ENCODE measurements at places on chromosomes 16 and 17.

DNA sequence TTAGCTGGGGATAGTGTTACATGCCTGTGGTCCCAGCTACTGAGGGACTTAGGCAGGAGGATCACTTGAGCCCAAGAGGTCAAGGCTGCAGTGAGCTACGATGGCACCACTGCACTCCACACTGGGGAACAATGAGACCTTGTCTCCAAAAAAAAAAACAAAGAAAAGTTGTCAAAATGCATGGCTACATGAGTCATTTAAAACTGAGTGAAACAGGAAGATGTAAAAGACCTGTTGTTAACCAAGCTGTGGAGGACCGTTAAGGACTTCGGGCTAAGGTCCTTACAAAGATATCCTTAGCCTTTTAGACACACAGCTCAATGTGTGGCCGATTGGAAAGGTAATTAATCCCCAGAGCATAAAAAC is 25.1 kb downstream of the ZP2 start:
- DNase-seq: no peak

DNA sequence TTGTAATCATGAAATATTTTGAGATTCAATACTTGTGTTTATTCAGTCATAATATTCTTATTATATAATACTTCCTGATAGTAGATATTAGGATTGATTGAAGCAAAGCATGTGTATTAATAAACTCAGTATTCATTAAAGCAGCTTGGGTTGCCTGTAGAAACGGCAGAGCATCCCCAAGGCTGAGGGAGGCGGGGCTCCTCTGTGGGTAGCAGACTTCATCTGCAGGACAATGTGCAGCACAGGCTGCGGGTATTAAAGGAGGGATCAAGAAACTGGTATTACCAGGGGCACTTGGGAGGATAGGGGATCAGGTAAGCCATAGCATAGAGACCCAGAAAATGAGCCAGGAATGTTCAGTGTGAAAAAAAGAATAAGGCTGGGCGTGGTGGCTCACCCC is 213.6 kb downstream of the PRKCA start:
- DNase-seq: no peak

DNA sequence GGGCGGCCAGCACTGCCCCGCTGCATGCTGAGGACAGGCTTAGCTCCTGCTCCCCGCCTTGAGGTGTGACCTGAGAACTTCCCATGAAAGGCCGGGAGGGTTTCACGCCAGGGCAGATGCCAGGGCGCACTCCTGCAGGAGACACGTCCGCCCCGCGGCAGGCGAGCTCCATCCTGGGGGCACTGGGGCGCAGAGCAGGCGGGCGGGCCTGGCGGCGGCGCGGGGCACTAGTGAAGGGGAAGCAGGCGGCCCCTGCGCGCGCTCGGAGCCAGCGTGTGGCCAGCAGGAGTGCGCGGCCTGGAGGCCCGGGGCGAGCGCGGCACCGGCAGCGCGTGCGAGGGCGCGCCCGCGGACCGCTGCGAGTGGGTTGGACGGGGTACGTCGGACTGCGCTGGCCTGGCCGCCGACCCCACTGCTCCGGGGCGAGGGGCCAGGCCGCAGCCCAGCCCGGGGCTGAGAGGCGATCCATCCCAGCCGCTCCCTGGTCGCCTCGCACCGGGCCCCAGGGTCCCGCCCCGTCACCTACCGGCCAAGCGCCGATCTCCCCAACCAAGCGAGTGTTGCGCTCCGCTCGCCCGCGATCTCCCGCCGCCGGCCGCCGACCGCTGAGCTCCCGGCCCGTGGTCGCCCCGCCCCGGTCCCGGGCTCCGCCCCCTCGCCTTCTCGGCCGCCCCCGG is at the start of gene MAP3K14:
TSS of gene MAP3K14 (minus strand) at position 587 of the 677 bp plus-strand sequence. CDS start 26,275 bp downstream, outside the sequence.
- DNase-seq: no peak

DNA sequence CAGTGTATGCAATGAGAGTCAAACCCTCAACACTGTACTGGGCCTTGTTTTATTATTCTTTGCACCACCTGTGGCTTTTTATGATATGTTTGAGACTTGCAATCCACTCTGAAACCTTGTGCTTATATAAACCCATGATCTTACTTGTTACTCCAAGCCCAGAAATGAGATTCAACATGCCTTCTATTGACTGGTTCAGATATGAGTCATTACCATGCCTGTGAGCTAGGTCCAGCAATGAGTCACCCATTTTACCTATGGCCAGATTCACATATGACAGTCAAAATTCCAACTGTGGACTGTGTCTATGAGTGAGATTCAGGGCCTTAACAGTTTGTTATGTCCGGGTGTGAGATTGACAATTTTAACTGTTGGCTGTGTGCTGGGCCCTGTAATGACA is 1846.1 kb downstream of the TP53TG3F start:
- DNase-seq: no peak

- no peak for DNase-seq
Measured at GRCh38 chr17:40980596-40980995, 3.5 kb downstream of the KRT40 start.

DNA sequence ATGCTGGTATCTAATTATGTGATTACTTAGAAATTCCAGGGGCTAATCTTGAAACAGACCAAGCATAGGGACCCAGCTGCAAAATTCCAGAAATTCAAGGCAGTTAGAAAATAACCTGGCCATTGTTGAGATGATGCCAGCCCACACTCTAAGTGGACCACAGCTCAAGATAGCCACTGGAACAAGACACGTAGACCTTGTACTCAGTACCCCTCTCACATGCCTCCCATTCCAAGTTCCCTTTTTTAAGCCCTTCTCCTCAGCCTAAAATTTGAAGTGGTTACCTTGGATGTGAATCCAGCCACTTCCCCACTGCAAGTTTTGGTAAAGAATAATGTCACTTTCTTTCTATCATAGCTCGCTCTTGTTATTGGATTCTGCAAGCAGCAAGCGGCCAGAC is 4.1 kb upstream of the ZNF19 start:
- DNase-seq: no peak

GRCh38 chr16:69087161-69087581 is 18.3 kb upstream of the HAS3 start:
- DNase-seq: no peak

- no peak for DNase-seq
Measured at GRCh38 chr17:79951361-79952264, 84.1 kb downstream of the TBC1D16 start.

- no peak for DNase-seq
Measured at GRCh38 chr17:48556229-48556575, 11.3 kb upstream of the HOXB2 start.

GRCh38 chr16:57178196-57178595 is 7.6 kb downstream of the PSME3IP1 start:
- DNase-seq: no peak

DNA sequence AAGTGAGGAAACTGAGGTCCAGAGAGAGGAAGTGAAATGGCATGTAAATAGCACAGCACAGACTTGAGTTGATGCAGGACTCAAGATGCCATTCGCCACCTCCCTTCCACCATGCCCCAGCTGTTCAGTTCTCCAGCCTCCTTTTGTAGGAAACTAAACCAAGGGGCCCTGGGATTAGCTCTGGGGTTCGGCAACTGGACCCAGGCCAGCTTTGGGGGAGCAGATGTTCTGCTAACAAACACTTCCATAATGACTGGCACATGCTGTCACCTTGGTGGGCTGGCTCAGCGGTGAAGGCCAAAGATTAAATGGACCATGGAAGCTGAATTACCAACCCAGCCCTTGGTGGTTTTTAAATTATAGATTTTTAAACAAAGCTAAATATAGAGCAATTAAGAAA is 77.0 kb downstream of the IRX6 start:
- no peak for DNase-seq

GRCh38 chr16:30953511-30954124 is 3.9 kb upstream of the SETD1A start:
- peak; percentile 20 for DNase-seq

DNA sequence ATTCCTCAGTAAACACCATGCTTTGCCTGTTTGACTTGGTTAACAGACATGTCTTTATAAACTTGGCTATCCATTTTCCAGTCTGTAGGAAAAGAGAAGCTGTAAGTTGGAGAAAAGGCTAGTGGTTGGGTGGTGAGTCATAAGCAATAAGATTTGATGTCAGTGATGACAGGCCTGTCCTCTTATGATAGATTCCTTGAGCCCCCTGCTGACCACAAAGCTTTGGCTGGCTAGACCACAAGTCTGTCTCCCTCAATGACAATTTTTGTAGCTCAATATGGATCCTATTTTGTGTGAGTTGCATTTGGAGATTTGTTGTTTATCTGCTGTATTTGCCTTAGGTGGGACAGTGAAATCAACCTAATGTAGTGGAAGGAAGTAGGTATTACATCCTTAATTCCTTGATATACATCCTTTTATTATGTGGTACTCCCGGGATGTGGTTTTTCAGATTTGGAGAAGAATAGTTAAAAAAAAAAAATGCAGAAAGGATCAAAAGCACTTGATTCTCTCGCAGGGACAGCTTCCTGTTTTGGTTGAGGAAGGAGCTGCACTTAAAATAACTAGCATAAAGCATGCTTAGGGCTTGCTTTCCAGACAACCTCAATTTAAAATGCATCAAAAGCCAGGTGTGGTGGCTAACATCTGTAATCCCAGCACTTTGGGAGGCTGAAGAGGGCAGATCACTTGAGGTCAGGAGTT is 67.4 kb downstream of the SIAH1 start:
- DNase-seq: no peak

DNA sequence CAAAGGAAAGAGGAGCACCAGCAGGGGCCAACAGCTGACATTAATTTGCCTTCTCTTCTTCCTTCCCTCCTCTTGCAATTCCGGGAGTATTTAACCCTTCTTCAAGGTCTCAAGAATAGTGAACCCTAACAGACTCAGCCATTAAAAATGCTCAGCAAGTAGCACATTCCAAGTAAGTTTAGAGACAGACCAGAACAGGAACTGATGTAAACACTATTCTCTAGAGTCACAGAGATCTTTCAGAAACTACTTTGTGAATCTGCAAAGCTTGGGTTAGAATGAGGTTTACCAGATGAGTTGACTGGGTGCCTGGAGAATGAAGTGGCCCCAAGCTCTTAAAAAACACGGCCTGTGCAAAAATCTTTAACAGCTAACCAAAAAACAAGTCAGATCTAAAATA is 50.9 kb downstream of the TEX2 start:
- no peak for DNase-seq

- no peak for DNase-seq
Measured at GRCh38 chr17:19313066-19313745, 49.3 kb downstream of the B9D1 start.
